ENCODE measurements at places on chromosomes 12 and 14. TPM values are rescaled to one million over a fixed set of nuclear protein-coding genes. Genes with fewer than 3 reads are reported as not detected.
A peak's percentile ranks its signal among the peaks of the same experiment; 100 is the strongest.

DNA sequence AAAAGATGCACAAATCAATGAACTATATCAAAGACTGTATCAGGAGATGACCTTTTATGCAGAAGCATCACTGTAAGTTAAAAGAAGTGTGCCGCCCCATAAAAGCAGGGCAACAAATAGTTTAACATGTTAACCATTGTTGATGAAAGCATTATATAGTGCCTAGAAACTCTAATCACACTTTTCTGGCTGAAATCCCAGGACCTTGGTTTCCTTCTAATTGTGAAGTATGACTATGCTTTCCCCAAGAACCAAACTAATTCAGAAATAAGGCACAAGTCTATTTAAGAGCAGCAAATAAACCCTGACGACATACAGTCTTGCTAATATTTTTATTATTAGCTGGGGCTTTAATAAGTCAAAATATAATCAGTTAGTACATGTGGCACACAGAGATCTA lies 21.7 kb downstream of the RACGAP1 start:
- DNase-seq: no peak

DNA sequence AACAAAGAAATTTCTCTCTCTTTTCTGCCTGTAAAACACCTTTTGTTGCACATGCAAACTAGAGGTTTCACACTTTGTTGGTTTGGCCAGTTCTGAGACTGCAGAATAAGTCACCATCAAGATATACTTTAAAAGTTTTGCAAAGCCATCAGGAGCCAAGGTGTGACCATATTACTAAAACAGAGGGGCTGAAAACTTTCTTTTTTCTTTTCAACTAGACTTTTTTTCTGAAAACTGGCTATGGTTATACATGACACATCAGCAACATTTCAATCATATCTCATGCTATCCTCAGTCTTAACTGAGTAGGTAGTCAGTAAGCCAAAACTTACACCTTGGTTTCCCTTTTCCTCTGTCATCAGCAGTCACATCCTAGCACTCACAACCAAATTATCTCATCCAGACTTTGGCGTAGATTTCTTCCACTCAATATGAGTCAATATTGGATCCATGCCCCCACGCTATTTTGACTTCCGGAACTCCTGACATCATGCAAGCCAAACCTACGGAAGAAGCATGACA lies 4.1 kb upstream of the IFNG start:
- no peak for DNase-seq

DNA sequence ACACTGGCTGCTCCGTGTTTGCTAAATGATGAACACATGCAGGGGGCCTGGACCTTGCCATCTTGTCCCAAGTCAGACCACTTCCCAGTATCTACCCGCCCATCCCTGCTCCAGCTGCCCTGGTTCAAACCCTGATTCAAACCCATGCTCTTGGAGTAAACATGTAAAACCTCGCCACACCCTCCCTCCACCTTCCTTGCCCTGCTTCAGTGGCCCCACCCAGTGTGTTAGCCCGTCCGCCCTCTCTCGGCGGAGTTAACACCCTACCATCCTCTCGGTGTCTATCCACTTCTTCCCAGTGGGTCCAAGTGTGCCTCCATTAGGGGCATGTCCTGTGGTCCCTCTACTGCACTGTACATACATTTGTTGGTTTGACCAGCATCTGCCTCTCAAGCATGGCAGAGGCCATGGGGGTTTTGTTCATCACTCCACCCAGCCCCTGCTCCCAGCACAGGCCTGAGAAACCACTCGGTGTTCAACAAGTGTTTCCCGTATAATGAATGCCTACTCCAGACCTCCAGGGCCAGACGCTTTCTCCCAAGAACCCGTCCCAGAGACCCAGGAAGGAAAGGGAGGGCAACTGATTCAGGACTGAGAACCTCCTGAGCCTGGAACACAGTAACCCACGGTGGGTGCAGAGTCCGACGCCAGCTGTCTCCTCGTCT lies 37.1 kb downstream of the P2RX4 start:
- DNase-seq: no peak

DNA sequence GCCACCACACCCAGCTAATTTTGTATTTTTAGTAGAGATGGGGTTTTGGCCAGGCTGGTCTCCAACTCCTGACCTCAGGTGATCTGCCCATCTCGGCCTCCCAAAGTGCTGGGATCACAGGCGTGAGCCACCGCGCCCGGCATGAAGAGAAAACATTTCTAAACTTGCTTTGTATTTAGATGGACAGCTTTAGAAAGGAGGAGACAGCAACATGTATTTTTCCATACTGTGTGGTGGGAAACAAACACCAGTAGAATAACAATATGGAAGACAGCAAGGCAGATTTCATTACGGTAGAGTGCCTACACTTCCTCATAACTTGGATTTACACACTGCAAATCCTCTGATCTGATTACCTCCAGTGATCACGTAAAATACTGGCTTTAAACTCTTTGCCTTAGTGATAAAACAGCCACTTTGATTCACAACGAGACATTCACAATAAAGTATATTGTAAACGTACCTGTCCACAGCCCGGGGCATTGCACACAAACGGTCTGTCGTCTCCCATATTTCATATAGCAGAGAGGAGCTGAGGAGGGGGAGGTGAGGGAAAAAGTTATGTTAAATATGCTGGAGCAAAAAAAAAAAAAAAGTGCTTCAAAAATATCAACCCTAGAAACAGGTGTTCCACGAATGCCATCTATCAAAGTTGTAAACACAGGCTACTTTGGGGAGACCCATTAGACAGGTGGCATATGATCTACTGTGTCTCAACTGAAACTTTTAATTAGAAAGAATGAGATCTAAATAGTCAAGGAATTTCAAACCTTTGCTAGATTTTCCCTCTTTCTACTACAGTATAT lies 25.5 kb downstream of the ATF7 start:
- DNase-seq: no peak

- no peak for DNase-seq
These were observed 28.2 kb downstream of the RPGRIP1 start for GRCh38 chr14:21308132-21308478.

- no peak for DNase-seq
These were observed 58.9 kb downstream of the GPR65 start for GRCh38 chr14:88063811-88064210.

DNA sequence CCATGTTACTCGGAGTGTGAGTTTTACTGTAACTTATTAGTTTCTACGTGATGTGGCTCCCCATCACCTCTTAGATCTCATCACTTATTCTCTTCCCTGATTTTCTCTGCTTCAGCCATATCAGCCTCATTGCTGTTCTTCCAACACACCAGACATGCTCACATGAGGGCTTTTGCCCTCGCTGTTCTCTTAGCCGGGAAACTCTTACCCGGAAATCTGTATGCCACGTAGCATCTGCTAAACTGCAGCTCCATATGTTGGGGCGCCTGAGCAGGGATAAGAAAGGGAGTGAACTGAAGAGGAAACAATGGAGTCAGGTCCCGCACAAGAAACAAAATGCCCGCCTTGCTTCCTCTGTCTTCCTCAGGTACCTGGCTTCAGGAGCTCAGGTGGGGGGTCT lies 16.6 kb downstream of the SMUG1 start:
- DNase-seq: no peak

GRCh38 chr12:49098035-49098451 lies 3.4 kb upstream of the DHH start:
- peak; percentile 67 for DNase-seq

- DNase-seq: no peak
These were observed 71.1 kb downstream of the ZNF641 start for GRCh38 chr12:48279601-48280000.

DNA sequence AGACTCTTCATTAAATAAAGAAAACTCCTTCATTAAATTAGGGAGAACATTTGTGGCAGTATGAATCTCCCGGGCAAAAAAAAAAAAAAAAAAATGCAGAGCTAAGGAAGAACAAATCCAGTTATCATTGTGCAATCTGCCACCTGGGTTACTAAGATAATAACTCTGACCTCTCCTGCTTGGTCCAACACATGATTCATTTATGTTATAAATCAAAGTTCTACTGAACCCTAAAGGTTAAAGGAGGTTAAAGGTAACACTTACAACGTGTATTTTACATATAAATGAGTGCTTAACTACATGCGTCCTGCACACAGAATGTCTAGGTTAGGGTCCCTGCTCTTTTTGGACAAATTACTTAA lies 4.2 kb downstream of the TGFB3 start:
- no peak for DNase-seq

DNA sequence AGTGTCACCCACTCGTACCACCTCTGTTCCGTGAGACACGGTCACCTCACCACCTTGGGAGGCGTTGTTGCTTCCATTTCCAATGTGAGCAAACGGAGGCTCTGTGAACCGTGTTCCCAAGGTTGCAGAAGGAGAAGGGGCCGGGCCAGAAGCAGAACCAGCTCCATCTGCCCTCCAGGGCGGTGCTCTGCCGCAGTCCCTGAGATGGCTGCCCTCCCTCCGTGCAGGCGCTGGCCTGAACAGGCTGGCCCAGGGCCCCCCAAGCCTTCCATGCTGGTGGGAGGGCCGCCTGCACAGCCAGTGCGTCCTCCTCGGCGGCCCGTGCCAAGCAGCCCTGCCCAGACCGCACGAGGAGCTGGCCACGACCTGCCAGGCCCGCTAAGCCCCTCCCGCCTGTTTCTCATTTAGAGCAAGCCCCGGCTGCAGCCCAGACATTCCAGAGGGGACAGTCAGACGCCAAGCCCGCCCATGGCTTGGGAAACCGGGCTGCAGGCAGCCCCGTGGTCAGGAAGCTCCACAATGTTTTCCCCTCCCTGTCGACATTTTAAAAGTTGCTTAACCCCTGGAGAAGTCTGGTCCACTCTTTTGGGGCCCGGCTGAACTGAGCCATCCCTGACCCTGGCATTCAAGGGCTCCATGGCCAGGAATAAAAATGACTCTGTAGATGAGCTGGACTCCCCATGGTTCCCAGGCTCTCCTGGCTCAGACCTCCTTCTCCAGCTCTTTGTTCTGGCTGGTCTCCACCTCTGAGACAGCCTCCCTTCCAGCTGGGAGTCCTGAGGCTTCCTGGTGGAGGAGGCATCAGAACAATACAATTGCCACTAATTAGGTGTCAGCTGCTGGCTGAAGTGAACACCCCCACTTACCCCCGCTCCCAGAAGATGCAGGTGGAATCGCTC lies 236.0 kb downstream of the BCL11B start:
- DNase-seq: peak; percentile 47

DNA sequence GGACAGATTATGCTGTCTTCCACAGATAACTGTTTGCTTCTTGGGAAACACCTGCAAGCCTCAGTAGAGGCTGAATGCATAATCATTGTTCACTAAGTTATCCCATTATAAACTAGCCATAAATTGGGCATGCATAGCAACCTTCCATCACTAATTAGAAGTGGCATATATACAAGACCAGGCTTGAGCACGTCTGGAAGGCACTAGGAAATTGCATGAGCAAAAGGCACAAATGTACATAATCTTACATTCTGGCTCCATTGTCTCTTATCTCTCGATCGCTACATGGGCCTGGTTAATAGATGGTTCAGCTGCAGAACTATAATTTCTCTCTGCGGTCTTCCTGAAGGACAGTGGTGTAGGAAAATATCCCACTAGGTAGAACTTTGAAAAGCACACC lies 679.2 kb downstream of the RPL10L start:
- no peak for DNase-seq

DNA sequence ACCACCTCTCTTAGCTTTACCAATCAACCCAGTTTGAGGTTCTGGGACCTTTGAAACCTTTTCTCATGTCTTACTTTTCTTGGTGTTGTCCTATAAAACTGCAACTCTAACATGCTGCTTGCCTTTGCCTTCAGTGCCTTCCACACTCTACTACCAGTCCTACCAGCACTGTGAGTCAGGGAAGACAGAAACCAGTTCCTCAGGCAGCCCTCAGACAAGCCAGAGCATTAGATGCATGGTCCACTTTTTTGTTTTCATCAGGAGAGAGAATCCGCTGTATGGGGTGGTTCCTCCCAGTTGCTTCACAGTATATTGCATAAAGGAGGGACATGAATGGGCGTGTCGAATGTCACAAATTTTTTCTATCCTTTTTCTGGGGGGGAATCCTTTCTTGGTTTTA lies 17.3 kb upstream of the KLRB1 start:
- DNase-seq: no peak

DNA sequence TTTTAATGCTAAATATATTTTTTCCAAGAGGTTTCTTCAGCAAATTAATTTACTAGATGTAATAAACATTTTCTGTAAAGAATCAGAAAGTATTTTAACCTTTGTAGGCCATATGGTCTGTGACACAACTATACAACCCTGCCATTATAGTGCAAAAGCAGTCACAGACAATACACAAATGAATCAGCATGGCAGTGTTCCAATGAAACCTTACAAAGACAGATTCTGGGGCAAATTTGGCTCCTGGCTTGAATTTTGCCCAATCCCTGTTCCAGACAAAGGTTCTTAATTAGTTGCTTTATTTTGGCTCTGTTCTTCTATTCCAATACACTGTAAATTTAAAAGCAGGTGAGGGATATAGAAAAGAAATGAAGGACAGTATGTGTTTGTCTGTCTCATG lies 352.5 kb downstream of the C12orf50 start:
- DNase-seq: no peak

DNA sequence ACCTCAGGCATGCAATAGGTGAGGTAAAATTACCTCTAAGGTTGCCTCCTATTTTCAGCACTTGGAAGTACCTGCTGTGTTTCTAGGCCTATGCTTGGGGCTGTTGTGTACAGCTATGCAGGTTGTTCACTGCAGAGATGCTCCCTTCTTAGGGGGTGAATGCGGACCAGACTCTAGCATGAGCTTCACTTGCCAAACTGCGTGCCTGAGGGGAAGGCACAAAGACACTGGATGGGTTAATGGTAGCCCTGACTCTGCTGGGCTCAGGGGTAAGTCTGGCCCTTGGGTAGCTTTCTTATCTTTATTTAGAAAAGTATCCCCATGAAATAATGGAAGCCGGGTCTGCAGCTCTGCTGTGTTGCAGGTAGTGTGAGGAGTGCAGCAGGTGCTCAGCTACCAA lies 35.7 kb downstream of the B4GALNT3 start:
- DNase-seq: no peak

- DNase-seq: no peak
These were observed 59.1 kb downstream of the DCAF5 start for GRCh38 chr14:69093631-69094421.

DNA sequence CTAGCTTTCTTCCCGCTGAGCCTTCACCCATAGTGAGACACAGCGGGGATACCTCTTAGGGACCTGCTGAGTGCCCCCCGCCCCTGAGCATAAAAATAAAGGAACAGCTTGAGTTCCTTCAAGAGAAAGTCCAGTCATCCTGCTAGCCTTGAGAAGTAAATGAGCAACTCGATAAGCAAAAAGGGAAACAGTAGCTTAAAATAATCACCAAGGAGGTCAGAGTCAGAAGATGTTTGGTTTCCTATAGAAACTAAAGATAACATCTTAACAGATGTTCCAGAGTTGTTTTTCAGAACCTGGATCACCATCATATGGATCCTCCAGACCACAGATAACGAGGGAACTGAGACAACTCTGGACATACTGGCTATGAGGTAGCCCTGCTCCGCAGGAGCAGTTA lies 94.0 kb downstream of the BCAT1 start:
- no peak for DNase-seq

- DNase-seq: no peak
These were observed 82.2 kb downstream of the LGMN start for GRCh38 chr14:92666251-92666650.

The KLRC4 gene
- 0.25 TPM for total RNA-seq

The LMNTD1 gene
- 0.22 TPM for total RNA-seq

The POMT2 gene
- total RNA-seq: 13.4 TPM

The SLC5A8 gene
- total RNA-seq: 0.09 TPM

The PAH gene
- total RNA-seq: 10.1 TPM

The FLRT2 gene
- total RNA-seq: 102 TPM

The GPRC5A gene
- total RNA-seq: 3.0 TPM
